ENCODE measurements at places on chromosomes 7 and 10.

DNA sequence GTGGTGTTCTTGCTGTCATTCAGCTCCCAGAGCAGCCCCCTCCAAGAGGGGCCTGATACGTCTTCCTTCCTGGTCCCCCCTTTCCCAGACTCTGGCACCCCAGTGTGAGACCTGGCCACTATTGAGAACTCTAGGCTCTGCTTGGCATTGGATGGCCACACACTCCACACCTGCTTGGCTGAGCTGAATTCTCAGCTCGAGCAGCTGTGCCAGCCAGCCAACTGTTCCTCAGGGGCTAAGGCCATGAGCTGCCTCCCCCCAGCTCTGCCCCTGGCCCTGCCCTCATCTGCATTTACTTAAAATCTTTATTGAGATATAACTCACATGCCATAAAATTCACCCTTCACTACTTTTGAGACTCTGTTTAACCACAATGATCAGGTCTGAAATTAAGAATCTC is 6.7 kb downstream of the TLL2 start:
- DNase-seq: no peak

GRCh38 chr7:66281678-66282590 is 76.8 kb downstream of the TPST1 start:
- DNase-seq: no peak

- DNase-seq: no peak
These were observed 1149.2 kb downstream of the GRM8 start for GRCh38 chr7:126103582-126103981.

GRCh38 chr7:21429786-21430574 is 2.1 kb downstream of the SP4 start:
- no peak for DNase-seq

- DNase-seq: no peak
These were observed 25.2 kb downstream of the CREB3L2 start for GRCh38 chr7:137976696-137977095.

DNA sequence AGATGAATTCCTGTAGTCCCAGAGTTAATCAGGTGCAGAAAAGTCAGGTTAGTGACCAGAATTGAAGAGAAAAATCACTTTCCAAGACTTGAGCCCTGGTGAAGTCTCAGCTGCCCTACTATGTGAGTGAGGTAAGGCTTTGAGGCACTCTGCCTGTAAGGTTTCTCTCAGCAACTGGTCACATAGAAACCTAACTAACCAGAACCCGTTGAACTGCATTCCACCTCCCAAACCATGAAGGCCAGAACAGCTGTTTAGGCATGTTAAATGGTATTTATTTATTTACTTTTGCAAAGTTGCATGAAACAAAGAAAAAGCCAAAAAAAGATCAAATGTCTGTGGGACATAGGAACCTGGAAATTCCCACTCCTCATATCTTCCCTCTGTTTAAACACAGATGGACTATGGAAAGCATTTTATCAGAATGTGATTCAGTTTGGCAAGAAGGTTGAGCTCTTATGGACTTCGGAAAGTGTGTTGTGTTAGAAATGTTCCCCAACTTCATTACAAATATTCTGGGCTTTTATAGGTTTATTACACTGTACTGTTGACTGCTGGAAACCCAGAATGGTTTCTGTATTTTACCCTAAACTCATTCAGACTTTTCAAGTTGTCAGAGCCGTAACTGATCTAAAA is 12.8 kb upstream of the GPR85 start:
- DNase-seq: no peak

GRCh38 chr7:115249080-115249479 is 327.2 kb downstream of the MDFIC start:
- no peak for DNase-seq

Measured in activated CD8-positive, alpha-beta T cell treated with anti-CD3 and anti-CD28 coated beads for 36 hours (primary cell).